Activated CD8-positive, alpha-beta memory T cell treated with anti-CD3 and anti-CD28 coated beads for 1 hour (primary cell): ENCODE measurements at places on chromosomes 7 and 10.

- DNase-seq: no peak
Measured at GRCh38 chr7:5488286-5488878, 64.7 kb upstream of the TNRC18 start.

- no peak for DNase-seq
Measured at GRCh38 chr10:123398756-123399155, 244.6 kb downstream of the BUB3 start.

GRCh38 chr7:49703881-49704280 lies 69.6 kb upstream of the VWC2 start:
- no peak for DNase-seq

GRCh38 chr7:19696926-19697325 lies 11.9 kb downstream of the POLR1F start:
- no peak for DNase-seq

DNA sequence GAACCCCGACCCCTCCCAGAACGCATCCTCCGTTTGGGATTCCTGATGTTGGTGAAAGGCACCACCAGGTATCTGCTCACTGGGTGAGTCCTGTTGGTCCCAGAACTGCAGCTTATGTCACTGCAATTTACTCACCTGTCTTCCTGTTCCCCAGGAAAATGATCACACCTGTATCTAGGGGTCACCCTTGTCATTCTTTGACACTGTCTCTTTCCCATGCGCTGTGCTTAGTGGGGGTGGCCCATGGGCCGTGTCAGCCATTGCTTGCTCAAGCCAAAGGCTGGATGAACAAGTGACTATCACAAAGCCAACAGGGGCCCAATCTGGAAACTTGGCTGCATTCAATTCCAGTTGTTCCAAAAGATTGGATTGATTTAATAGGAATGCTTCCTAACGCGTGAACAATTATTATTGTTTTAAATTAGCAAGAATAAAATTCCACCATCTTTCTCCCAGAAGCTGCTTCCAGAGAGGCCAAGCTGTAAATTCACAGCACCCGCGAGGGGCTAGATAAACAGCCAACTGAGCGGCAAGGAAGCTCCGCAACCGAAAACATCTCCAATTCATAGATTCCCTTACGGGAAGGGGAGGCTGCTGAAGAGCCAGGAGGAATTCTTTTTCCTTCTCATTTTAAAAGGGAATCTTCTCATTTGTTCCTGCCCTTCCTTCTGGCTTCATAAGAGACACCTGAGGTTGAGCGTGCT lies 134.8 kb upstream of the ZMIZ1 start:
- no peak for DNase-seq

DNA sequence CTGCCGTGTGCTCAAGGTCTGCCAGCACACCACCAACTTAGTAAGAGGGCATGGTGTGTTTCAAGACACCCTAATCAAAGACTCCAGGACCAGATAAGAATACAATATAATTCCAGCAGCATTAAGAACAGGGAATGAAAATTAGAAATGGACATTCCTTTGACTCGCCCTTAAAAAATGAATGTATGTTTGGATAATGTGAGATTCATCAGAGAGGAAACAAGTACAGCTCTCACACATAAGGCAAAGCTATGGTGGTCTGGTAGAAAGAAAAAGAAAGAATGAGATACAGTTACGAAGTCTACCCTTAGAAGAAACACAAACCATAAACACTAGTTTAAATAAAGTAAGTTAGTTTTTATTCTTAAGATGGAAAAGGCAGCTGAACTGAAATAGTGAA lies 174.8 kb upstream of the ANK3 start:
- DNase-seq: no peak

GRCh38 chr7:139777948-139778841 lies at the start of gene HIPK2:
Gene HIPK2, minus strand, starts transcription at chr7:139777998. Its CDS starts 375 bp downstream, at chr7:139777623.
- DNase-seq: peak; percentile 42

GRCh38 chr7:121267612-121268011 lies 61.2 kb upstream of the WNT16 start:
- DNase-seq: no peak

DNA sequence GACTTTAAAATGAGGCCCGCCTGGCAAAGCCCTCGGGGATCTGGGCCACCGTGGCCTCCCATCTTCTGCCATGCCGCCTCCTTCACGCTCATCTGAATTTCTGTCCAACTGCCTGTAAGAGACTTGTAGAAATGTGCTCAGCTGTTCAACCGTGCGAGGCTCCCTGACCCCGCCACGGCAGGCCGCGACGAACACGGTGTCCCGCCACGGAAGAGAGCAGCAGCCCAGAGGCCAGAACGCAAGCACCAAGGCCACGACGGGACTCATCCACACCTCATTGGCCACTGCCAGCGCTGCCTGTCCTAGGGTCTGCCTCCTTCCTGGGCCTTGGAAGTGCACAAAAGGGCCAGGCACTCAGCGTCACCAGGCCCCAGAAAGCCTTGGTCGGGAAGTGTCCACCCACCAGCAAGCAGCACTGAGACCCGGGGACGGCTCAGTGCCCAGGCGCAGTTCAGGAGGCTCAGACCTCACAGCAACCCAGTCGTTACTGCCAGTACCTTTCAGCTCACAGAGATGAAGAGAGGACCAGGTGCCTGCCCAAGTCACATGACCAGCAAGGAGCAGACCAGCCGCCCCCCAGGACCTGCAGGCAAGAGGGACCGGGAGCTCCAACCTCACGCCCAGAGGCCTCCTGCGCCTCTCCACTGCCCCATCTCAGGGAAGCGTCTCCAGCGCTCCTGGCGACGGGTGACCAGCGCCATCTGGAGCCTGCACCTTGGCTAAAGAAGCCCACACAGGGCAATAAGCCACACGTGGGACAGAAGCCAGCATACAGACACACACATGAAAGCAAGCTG lies 85.9 kb downstream of the MAD1L1 start:
- no peak for DNase-seq

DNA sequence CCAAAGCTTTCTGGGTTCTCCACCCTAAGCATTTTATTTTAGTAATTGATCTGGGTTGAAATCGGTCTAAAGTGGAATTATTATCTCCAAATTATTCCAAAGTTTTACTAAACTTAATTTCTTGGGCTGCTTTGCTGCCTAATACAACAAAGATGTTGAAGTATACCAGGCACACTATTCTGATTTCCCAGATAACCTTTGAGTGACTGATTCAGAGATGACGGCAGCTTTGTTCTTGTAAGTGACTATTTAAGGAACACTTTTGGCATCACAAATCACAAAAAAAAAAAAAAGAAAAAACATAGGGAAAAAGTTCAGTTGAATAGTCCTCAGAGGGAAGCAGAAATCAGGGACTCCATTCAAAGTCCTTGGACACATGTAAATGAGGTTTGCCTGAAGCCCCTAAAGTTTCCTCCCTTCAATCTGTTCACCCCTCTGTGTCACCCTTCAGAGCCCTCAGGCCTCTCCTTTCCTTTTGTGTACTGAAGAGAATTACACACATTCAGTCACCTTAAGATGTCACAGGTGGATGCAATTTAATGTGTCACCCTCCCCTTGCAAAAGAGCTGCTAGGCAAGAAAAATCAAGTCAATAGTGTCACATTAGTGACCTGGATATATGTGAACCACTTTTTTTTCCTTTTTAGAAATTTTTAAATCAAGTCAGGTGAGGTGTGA lies 81.5 kb downstream of the RTKN2 start:
- DNase-seq: no peak

- DNase-seq: no peak
Measured at GRCh38 chr10:97713339-97713825, at the start of gene MARVELD1. Gene MARVELD1, plus strand, starts transcription at chr10:97713730. Its CDS starts 147 bp downstream, at chr10:97713877.

DNA sequence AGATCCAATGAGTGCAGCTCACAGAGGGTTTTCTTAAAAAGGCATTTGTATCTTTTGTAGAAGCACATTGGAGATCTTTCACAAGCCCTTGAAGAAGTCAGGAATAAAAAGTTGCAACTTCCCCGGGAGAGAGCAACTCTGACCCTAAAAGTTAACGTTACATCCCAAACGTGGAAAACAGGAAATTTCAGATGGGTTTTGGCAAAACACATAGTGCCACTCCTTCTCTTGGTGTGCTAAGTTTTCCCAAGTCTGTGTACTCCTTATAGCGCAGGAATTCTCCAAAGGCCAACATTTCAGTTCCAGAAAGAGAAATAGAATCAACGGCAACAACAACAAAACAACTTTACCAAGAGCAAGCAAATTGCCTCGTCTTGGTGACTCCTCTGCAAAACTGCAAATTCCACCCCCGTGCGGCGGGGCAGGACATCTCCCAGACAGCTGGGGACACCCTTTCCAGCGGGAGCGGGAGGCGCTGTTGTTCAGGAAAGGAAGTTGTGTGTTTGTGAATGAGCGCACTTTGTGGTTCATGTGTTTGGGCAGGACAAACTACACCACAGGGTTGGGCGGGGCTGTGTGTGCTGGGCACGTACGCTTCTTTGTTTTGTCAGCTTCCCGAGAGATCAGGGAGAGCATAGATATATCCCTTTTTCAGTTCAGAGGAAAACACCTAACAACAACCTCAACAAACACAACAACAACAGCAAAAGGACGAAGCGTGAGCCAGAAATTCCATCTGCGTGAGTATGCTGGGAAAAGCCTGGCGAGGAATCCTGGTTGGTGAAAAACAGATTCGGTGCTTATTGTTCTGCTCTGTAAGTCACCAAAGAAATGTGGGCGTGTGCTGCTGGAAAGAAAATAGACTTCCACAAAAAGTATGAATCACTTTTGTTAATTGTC lies 294.7 kb upstream of the PITRM1 start:
- DNase-seq: no peak

GRCh38 chr7:73865738-73866445 lies 4.9 kb downstream of the TMEM270 start:
- DNase-seq: no peak

DNA sequence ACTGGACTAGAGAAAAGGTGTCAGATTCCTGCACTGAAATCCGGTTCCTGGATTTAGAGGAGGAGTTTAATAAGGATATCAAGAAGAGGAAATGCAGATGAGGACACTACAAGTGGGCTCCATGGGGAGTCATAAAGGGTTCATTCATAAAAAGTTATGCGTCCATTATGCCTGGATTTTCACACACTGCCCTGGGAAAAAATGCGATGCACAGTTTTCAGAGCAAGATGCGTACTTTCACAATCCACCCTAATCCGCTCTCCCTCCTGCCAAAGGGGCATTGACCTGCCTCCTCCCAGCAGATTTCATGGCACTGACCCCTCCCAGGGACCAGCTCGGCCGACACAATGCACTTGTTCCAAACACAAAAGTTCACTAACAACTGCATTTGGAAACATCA lies 42.2 kb upstream of the OPALIN start:
- DNase-seq: no peak

- DNase-seq: no peak
Measured at GRCh38 chr7:137957887-137958286, 44.0 kb downstream of the CREB3L2 start.

GRCh38 chr7:117264716-117265115 lies 58.1 kb downstream of the WNT2 start:
- no peak for DNase-seq

DNA sequence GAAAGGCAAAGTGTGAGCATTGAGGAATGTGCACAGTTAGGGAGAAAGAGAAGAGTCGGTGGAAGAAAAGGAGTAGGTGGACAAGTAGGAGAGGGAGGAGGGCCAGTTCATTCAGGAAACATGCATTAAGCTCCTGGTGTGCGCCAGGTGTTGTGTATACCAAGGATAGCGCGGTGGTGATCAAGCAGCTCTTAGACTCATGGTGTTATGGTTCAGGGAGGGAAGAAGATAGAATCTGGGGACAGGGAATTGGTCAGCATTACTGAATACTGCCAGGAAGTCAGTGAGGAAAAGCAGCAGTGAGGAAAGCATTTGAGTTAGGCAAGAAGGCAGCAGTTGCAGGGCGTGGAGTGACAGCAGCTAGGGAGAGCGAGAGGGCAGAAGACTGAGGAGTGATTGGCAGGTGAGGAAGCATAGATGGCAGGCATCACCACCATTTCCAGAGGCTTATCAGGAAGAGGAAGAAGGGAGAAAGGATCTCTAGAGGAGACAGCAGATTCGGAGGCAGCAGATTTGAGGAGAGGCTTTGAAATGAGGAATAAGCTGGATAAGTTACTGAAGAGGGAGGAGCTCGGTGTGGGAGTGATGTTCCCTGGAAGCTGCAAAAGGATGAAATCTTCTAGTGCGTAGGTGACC lies 265.6 kb downstream of the GFRA1 start:
- DNase-seq: no peak

- DNase-seq: no peak
Measured at GRCh38 chr10:61961278-61961677, 59.8 kb downstream of the ARID5B start.

GRCh38 chr10:43128958-43129706 lies 9.1 kb upstream of the CSGALNACT2 start:
- DNase-seq: no peak

DNA sequence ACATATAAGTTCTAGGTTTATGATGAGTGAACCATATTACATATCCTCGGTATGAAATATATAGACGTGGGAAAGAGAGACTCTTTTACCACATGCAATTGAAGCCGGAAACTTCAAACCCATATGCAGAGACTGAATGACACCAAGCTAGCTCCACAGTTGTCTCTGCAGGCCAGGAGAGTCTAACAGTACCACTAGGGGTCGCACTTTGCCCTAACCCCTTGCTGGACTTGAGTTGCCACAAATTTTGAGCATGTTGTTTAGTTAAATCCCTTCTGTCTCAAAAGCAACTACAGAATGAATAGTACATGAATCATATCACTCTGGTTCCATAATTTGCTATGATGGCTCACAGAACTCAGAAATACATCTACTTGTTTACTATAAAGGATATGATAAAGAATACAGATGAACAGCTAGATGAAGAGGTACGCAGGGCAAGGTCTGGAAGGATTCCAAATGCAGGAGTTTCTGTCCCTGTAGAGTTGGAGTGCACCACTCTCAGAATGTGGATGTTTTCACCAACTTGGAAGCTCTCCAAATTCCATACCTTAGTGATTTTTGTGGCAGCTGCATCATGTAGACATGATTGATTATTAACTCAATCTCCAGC lies 112.4 kb upstream of the YAE1 start:
- DNase-seq: peak; percentile 2
